Psoas muscle (tissue), 8 donors: ENCODE measurements at places on chromosomes 3 and 15. TPM values are rescaled to one million over a fixed set of nuclear protein-coding genes. Genes with fewer than 3 reads are reported as not detected.
A peak's percentile ranks its signal among the peaks of the same experiment; 100 is the strongest.

The LYZL4 gene
- total RNA-seq, result not detected

The SOX14 gene
- not detected for total RNA-seq

The PRSS50 gene
- 0.12 TPM for total RNA-seq

DNA sequence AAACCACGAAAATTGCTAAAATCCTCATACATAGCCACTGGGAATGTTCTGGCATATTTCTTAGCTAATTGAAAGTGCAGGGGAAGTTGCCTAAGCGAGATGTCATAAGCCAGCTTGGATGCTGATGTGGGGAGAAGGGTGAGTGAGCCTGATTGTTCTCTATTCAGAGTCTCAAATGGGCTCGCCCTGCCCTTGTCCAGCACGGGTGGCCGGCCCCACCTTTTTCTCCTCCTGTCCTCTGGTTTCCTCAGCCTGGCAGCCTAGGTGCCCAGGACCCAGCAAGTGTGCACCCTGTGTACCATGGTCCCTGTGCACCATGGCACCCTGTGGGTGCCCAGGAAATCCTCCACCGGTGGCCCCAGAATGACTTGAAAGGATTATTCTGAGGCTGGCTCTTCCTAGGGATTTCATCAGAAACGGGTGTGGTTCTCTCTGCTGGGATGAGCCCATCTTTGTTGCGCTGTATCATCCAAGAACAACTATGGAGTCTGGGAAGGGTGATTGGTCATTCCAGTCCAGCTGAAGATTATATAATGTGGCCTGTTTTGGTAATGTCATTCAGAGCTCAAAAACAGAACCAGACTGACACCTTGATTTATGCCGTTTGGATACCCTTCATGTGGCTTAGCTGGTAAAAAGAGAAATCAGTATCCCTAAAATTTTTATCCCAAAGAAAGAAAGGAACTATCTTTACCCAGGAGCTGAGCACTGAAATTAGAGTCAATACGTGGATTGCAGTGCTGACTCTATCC lies 150.8 kb upstream of the BHLHE40 start:
- H3K27ac ChIP-seq, result peak overlapping the region; percentile 84
- H3K36me3 ChIP-seq, result no peaks in the 10 kb centered on the region
- no peaks in the 10 kb centered on the region for H3K27me3 ChIP-seq
- DNase-seq, result peak; percentile 59
- H3K4me1 ChIP-seq, result peaks cover 48% of the 10 kb centered on the region

DNA sequence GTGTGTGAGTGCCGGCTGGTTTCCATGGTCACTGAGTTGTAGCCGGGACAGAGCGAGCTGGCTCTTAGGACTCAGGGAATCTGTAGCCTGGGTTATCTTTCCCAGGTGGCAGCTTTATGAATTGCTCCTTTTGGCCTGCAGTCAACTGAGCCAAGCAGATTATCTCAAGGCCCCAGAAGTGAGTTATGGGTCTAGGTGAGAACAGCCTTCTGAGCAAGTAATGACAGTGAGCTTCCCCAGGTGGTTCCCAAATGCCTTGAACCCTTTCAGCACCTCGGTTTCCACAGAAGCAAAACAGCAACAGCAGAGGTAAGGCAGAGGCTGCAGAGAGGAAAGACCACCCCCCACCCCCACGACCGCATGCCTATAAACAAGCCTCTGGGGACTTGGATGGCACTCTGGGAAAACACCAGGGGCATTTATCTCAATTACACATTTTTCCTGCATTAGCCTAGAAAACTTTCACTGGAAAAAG lies 56.7 kb upstream of the DGKG start:
- no peak for DNase-seq
- no peaks in the 10 kb centered on the region for H3K36me3 ChIP-seq
- H3K4me3 ChIP-seq, result no peak overlapping the region
- no peak overlapping the region for H3K27ac ChIP-seq
- H3K4me1 ChIP-seq, result peaks cover 7% of the 10 kb centered on the region

DNA sequence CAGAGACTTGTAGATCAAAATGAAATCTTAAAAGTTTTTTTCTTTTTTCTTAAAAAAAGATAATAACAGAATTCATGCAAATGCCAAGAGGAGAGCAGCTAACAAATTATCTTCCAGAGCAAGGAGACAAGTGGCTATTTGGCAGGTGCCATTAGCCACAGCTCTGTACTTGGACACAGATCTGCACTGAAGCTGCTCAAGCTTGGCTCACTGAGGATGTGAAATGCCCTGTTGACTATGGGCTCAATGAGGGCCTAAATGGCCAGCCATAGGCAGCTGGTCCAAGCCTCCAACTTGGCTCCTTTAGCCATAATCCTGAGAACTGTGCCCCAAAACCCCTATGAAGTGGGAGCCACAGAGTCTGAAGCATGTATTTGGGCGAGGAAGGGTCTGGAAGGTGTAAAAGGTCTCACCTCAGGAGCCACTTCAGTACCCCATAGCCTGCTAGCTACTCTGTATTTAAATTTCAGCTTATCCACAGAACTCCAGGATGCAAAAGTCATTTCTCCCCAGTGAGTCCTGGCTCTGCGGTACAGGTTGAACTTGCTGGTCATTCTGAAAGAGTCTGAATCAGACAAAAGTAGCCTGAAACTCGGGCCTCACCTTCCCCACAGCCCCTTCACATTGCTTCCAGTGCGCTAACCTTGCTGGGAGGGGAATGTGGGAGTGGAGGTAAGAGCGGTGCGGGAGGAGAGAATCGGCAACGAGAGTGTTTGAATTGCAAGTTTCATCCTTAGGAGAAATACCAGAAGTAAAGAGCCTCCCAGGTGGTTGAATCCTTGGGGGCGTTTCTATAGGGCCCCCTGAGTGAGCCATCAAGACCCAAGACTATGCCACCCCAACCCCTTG lies 48.0 kb downstream of the ZIC4 start:
- no peak for DNase-seq
- peaks cover 6% of the 10 kb centered on the region for H3K4me1 ChIP-seq
- H3K36me3 ChIP-seq, result no peaks in the 10 kb centered on the region
- H3K27me3 ChIP-seq, result peaks cover 78% of the 10 kb centered on the region
- H3K4me3 ChIP-seq, result no peak overlapping the region
- H3K27ac ChIP-seq, result no peak overlapping the region

- H3K4me3 ChIP-seq, result peak overlapping the region; percentile 60
- peak overlapping the region; percentile 94 for H3K27ac ChIP-seq
- DNase-seq, result peak; percentile 93
- H3K27me3 ChIP-seq, result no peaks in the 10 kb centered on the region
- peaks cover 50% of the 10 kb centered on the region for H3K4me1 ChIP-seq
Measured at GRCh38 chr3:127697551-127698240, 24.9 kb downstream of the ABTB1 start.

DNA sequence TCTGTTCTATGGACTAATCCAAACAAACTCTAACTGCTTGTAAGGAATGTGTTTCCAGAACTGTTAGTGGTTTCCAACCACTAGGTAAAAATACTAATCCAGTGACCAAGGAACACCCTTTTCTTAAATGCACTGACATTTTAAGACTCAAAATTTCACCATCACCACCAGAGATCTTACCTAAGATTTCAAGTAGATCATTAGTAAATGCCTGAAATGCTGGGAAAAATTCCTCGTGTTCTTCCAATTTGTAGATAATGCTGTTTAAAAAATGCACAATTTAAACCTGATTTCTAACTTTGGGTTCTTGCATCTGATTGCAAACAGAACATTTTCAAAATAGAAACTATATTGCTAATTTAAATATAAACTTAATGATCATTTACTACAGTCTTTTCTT lies 63.4 kb downstream of the ESYT3 start:
- peaks cover 22% of the 10 kb centered on the region for H3K4me1 ChIP-seq
- H3K27ac ChIP-seq, result no peak overlapping the region
- H3K36me3 ChIP-seq, result no peaks in the 10 kb centered on the region

- no peak overlapping the region for H3K4me3 ChIP-seq
- H3K27ac ChIP-seq, result no peak overlapping the region
- H3K4me1 ChIP-seq, result no peaks in the 10 kb centered on the region
- H3K36me3 ChIP-seq, result no peaks in the 10 kb centered on the region
- no peak for DNase-seq
- H3K27me3 ChIP-seq, result no peaks in the 10 kb centered on the region
Measured at GRCh38 chr15:100373942-100374341, 32.2 kb upstream of the ADAMTS17 start.

- peak overlapping the region; percentile 76 for H3K4me3 ChIP-seq
- H3K4me1 ChIP-seq, result peaks cover 17% of the 10 kb centered on the region
- H3K27me3 ChIP-seq, result no peaks in the 10 kb centered on the region
- peak overlapping the region; percentile 83 for H3K27ac ChIP-seq
Measured at GRCh38 chr3:160400030-160400701, 716 bp downstream of the SMC4 start.

- no peaks in the 10 kb centered on the region for H3K27me3 ChIP-seq
- no peak overlapping the region for H3K4me3 ChIP-seq
- no peak overlapping the region for H3K27ac ChIP-seq
- no peak for DNase-seq
- peaks cover 7% of the 10 kb centered on the region for H3K4me1 ChIP-seq
Measured at GRCh38 chr3:141828487-141828886, 48.0 kb upstream of the ATP1B3 start.

- no peak overlapping the region for H3K27ac ChIP-seq
- peak; percentile 34 for DNase-seq
- H3K36me3 ChIP-seq, result no peaks in the 10 kb centered on the region
- no peaks in the 10 kb centered on the region for H3K4me1 ChIP-seq
- no peak overlapping the region for H3K4me3 ChIP-seq
Measured at GRCh38 chr3:31106204-31106603, 211.7 kb upstream of the GADL1 start.

The PLCH1 gene
- total RNA-seq, result 0.62 TPM

DNA sequence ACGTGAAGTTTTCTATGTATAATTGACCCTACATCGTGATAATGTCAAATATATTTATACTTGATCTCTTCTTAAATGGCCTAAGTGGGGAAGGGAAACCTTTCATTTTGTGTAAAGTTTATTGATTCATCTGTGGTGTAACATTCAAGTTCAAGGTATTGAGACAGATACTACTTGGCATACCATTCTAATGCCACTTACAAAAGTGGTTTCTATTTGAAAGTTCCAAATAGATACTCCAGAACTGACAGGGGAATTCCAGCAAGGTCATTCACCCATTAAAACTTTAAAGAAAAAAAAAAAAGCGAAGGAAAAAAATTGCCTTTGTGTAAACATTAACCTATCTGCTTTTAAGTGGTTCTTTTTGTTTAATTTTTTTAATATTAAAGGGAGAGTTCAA lies 45.3 kb upstream of the MAP3K13 start:
- no peaks in the 10 kb centered on the region for H3K4me1 ChIP-seq
- DNase-seq, result no peak
- no peak overlapping the region for H3K4me3 ChIP-seq
- H3K27ac ChIP-seq, result no peak overlapping the region
- H3K27me3 ChIP-seq, result no peaks in the 10 kb centered on the region

DNA sequence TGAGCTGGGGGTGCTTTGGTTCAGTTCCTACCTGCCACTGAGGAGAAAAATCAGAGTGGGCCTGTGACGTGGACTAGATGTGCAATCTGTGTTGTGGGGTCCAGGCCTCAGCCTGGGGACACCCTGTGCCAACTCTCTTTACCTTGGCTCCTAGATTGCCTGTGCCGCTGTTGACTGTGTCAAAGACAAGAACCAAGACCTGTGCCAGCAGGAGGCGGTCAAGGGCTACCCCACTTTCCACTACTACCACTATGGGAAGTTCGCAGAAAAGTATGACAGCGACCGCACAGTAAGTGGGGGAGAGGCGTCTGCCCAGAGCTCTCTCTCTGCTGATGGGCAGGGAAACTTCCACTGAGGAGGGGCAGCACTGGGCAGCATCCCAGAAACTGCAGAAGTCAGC lies 40.6 kb upstream of the SEC22A start:
- no peak for DNase-seq
- no peaks in the 10 kb centered on the region for H3K27me3 ChIP-seq
- H3K36me3 ChIP-seq, result peaks cover 28% of the 10 kb centered on the region
- no peak overlapping the region for H3K27ac ChIP-seq
- no peaks in the 10 kb centered on the region for H3K4me1 ChIP-seq

DNA sequence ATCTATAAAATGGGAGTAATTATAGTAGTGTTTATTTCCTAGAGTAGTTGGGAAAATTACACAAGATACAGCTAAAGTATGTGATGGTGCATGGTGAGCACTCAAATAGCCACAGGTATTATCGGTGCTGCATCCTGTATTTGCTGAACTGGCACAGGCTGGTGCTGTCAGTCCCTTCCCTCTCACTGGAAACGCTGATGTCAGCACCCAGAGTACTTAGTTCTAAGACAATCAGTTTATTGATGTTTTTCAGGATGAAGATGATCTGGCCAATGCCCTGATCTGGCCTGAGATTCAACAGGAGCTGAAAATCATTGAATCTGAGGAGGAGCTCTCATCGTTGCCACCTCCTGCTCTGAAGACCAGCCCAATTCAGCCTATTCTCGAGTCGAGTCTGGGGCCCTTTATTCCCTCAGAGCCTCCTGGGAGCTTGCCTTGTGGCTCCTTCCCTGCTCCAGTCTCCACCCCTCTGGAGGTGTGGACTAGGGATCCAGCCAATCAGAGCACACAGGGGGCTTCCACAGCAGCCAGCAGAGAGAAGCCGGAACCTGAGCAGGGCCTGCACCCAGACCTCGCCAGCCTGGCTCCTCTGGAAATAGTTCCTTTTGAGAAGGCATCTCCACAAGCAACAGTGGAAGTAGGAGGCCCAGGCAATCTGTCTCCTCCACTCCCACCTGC lies 49.7 kb downstream of the TMEM39A start:
- H3K4me3 ChIP-seq, result no peak overlapping the region
- no peak for DNase-seq
- H3K27ac ChIP-seq, result no peak overlapping the region
- peaks cover 45% of the 10 kb centered on the region for H3K36me3 ChIP-seq
- H3K27me3 ChIP-seq, result no peaks in the 10 kb centered on the region

The PXYLP1 gene
- 3.6 TPM for total RNA-seq

- no peak for DNase-seq
- no peaks in the 10 kb centered on the region for H3K36me3 ChIP-seq
- no peak overlapping the region for H3K27ac ChIP-seq
- no peaks in the 10 kb centered on the region for H3K27me3 ChIP-seq
- no peak overlapping the region for H3K4me3 ChIP-seq
Measured at GRCh38 chr3:177552051-177552450, 354.8 kb upstream of the TBL1XR1 start.

DNA sequence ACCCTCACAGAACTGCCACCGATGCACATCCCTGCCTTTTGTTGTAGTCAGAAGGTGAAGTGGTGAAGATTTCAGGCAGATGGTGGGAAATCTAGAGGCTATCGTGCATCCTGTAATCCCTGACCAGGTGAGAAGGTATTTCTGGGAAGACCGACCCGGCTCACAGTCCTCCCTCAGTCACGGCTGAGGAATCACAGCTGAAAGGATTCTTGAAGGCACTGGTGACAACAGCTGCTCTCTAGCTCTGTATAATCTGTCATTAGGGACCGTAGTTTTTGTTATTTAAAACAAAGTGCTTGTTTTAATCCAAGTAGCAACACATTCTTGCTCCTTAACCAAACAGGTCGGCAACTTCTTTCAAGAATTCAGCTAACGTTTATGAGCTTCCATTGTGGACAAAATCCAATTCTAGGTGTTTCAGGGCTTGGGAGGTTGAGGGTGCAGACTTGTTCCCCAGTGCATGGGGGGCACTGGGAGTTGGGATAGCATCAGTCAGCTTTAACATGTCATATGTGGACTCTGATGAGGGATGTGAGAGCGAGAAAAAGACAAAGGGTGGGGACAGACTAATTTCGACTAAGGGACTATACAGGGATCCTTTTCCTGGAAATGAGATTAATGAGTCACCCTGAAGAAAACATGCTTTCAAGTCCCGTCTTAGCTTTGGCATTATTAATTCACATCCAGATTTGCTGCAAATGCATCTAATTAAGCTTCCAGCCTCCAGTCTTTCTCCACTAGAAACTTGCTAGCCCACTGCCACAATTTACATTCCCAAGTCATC lies 141.0 kb upstream of the RASGRP1 start:
- DNase-seq, result no peak
- no peak overlapping the region for H3K4me3 ChIP-seq
- H3K36me3 ChIP-seq, result no peaks in the 10 kb centered on the region

GRCh38 chr3:57038466-57039164 lies 21.8 kb upstream of the SPATA12 start:
- no peaks in the 10 kb centered on the region for H3K4me1 ChIP-seq
- DNase-seq, result no peak
- no peak overlapping the region for H3K4me3 ChIP-seq
- no peaks in the 10 kb centered on the region for H3K27me3 ChIP-seq
- no peaks in the 10 kb centered on the region for H3K36me3 ChIP-seq
- H3K27ac ChIP-seq, result no peak overlapping the region
